ENCODE measurements at places on chromosomes 5 and 9. TPM values are rescaled to one million over a fixed set of nuclear protein-coding genes. Genes with fewer than 3 reads are reported as not detected.

Gene ZBTB34
- 7.6 TPM for total RNA-seq

- DNase-seq = peak; percentile 33
Observed at GRCh38 chr9:107683566-107683965, 194.0 kb upstream of the KLF4 start.

Gene SLC34A1
- not detected for total RNA-seq

Gene NSA2
- 33.2 TPM for total RNA-seq

Gene TIMD4
- total RNA-seq = not detected

- no peak for DNase-seq
Observed at GRCh38 chr5:143657647-143658285, 154.2 kb upstream of the HMHB1 start.
